Effector CD8-positive, alpha-beta T cell (primary cell): ENCODE measurements at places on chromosomes 11 and 22.

GRCh38 chr11:86292912-86293616 lies 9.0 kb upstream of the HIKESHI start:
- no peak for DNase-seq

GRCh38 chr11:76701294-76702040 lies 30.9 kb upstream of the LRRC32 start:
- no peak for DNase-seq

DNA sequence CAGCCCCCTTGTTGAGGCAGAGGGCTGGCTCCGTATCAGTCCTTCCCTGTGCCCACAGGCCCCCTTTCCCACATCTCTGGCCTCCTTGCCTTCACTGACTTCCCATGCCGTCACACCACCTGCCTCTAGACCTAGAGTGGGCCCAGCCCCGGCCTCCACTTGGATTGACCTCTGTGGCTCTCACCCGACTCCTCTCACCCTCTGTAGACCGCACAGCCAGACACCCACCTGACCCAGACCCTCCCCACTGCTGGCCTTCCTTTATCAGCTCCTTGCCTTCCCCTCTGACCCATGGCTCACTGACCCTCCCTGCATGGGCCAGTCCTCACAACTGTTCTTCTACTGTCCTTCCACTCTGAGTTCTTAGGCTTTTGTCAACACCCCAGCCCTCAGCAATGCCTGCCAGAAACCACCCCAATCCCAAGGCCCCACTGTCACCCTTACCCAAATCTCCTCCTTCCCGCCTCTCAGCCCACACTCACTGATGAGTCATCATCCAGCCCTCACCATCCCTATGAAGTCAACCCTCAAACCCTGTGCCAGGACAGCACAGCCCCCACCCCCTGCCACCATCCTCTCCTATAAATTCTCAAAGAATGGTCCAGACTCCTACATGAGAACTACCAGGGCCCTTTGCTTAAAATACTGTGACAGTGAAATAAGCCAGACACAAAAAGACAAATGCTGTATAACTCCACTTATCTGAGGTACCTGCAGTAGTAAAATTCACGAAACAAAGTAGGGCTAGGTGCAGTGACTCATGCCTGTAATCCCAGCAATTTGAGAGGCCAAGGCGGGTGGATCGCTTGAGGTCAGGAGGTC lies 53.4 kb downstream of the SCGB1A1 start:
- DNase-seq = no peak

- no peak for DNase-seq
These were observed 6.4 kb upstream of the PKNOX2 start for GRCh38 chr11:125157953-125158680.

GRCh38 chr11:57237204-57237681 lies at the start of gene APLNR:
Gene APLNR, minus strand, starts transcription at chr11:57237250. Its CDS starts 246 bp downstream, at chr11:57237004.
- DNase-seq = no peak

- DNase-seq = no peak
These were observed 1.3 kb downstream of the ARHGEF12 start for GRCh38 chr11:120337355-120338106.

- DNase-seq = no peak
These were observed 407.3 kb upstream of the CCDC90B start for GRCh38 chr11:83693306-83693992.

DNA sequence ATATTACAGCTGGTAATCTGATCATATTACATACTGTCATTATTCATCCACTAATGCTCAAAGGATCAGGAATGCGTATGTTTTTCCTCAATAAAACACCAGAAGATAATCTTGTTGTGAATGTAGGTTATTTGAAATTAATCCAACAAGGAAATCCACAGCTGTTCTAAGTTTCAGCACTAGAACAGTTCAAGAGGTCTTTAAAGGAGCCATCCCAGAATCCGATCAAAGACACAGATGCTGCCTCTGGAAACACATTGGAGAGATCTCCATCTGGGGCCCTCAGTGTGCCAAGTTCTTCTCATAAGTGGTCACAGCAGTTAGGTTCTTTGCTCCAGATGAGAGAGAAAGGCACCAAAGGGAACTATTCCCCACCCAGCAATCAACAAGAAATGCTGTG lies 1955.1 kb upstream of the RAG2 start:
- no peak for DNase-seq
